ENCODE measurements at places on chromosomes 5 and 9.

DNA sequence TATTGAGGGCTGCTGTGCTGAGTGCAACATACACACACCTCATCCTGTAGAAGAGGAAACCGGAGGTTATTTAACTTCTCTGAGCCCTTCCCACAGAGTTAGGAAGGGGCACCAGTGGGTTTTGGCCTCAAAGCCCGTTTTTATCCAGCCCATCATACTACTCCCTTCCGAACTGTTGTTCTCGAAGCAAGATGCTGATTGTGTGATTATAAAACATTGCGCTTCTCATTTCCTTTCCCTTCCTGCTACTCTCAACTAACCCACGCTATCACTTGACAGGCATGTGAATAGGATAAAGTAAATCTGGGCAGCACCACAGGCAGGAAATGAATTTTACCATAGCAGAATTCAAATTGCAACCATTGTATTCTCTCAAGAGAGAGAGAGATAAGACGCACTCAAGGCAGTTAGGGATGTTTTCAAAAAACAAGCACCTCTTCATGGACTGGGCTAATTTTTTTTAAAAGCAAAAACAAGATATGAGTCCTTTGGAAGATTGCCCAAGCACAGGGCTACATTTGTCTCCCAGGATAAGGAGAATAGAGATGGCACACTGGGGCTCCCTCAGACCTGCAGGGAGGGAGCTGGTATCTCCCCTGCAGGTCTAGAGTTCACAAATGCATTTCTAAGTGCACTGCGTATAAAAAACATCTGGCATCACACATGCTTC, 52.6 kb downstream of the GNA14 start:
- no peak for DNase-seq

- no peak for DNase-seq
Measured at GRCh38 chr5:69498384-69498783, 5.8 kb downstream of the OCLN start.

- peak; percentile 2 for DNase-seq
Measured at GRCh38 chr5:147963948-147964693, 57.8 kb upstream of the C5orf46 start.

DNA sequence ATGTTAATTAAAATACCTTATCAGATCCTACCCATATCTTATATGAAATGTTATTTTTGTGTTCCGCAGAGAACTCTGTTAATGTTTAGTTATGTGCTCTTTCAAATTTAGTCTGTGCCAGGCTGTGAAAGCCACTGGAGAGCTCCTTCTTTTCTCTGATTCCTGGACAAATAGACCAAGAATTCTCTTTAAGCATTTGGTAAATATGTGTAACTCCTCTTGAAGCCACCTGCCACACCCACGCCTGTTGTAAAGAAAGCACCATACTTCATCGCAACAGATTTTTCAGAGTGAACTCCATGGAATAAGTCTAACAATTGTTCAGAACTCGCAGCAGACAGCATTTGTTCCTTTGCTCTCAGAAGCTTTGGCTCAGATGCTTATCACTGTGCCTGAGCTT, 301.1 kb downstream of the FAM170A start:
- no peak for DNase-seq

- no peak for DNase-seq
Measured at GRCh38 chr9:131214876-131215275, 61.4 kb downstream of the FAM78A start.

- DNase-seq: no peak
Measured at GRCh38 chr9:130110596-130111021, 56.9 kb downstream of the GPR107 start.

DNA sequence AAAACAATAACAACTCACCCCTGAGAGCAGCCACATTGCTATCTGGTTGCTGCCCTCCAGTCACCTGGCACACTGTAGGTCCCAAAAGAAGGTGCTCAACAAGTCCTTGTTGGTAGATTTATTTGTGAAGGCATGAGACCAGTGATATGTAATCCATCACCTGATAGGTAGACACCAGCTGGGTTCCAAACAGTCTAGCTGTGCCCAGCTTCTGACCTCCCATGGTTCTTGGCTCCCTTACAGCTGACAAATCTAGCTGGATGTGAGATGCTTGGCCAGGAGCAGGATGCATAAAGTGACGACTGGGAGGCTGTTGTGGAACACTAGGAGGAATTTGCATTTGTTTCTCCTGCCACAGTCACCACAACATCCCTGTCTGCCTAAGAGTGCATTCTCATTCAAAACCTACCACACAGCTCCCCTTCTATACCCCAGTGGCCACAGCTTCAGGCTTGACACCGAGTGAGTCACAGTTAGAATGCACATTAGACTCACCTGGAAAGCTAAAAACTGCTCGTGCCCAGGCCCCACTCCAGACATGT, 7.8 kb upstream of the VLDLR start:
- no peak for DNase-seq

- DNase-seq: no peak
Measured at GRCh38 chr5:166074582-166075481, 2216.6 kb upstream of the WWC1 start.

GRCh38 chr5:157358871-157359270, 92.9 kb downstream of the CYFIP2 start:
- no peak for DNase-seq

DNA sequence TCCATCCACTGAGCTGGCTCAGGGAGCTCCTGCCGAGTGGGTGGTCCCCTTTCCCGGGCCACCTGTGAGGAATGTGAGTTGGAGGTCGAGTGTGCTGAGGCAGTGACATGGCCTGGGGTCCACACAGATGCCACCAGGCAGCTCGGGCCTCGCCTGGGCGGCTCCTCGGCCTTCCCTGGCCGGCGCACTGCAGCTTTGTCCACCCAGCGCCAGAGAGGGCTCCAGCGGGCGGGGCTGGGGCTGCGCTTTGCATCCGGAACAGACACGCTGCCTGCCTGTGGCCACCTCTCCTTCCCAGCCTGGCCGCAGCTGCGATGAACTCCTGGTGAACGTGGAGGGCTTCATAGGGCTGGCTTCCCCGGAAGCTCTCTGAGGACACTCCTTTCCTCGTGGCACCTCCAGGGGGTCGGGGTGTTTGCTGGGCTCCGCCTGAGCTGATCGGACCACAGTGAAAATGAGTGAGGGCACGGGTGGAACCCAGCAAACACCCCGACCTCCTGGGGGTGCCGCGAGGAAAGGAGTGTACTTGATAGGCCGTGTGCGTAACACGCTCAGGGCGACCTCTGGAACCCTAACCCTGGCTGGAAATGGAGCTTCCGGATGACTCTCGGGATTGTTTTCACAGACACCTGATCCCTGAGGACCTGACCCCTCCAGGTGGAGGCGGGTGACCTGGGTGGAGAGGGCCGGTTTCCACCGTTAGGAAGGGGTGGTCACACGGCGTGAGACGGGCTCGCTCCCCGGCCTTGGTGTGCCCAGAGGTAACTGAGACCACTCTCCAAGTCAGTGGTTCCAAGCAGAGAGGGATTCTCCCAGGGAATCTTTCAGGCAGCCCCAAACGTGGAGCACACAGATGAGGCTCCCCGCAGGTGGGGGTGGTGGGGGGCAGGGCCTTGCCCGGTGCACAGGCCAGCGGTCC, 31.8 kb upstream of the RXRA start:
- peak; percentile 51 for DNase-seq

- DNase-seq: no peak
Measured at GRCh38 chr5:96995419-96995818, 59.5 kb downstream of the LNPEP start.

DNA sequence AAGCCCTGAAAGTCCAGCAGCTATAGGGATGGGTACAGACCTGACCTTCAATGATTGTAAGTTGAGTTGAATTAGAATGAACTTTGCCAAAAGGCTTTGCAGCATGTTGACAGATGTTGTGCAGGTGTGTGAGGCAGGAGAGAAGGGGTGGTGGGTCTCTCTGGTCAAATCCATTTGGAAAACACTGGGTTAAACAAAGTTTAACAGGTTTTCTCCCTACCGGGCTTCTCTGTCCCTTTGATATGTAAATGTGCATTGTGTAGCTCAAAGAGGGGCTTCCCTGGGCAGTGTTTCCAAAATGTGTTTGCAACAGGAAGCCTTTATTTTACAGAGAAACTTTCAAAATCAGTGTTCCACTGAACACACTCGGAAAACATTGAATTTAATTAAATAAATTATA, 72.1 kb upstream of the BRINP1 start:
- DNase-seq: no peak

GRCh38 chr5:62741761-62742160, 163.1 kb downstream of the LRRC70 start:
- DNase-seq: no peak

- DNase-seq: no peak
Measured at GRCh38 chr9:91834740-91835139, 115.3 kb downstream of the ROR2 start.

DNA sequence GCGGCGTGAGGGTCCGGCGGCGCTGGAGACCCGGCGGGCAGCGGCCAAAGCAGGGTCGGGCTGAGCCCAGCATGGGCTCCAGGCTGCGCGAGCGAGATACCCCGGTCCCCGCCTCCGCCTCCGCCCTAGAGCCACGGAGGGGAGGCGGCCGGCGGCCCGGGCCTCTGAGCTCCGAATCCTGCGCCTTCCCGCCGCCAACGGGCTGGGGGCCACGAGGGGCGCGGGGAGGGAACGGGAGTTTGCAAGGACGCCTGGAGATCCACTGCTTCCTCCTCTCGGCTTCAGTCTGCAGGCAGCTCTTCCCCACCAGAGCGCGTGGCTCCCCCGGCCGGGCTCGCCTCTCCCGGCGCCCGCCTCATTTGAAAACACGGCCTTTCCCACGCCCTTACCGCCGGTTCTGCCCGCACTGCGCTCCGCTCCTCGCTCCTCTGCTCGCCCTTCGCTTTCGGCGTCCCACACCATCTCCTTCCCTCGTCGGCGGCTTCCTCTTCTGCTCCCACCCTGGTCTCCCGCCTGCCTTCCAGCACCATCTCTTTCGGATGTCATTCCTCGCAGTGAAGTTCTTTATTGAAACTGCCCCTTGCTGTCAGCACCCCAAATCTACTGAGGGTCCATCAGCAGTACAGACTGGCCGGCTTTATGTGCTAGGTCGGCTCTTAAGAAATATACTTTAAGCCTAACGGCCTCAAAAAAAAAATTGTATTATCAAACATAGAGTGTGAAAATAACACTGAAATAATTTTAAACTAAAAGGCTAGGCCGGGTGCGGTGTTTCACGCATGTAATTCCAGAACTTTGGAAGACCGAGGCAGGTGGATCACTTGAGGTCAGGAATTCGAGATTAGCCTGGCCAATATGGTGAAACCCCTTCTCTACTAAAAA, 105.0 kb upstream of the FAM120A start:
- peak; percentile 31 for DNase-seq

DNA sequence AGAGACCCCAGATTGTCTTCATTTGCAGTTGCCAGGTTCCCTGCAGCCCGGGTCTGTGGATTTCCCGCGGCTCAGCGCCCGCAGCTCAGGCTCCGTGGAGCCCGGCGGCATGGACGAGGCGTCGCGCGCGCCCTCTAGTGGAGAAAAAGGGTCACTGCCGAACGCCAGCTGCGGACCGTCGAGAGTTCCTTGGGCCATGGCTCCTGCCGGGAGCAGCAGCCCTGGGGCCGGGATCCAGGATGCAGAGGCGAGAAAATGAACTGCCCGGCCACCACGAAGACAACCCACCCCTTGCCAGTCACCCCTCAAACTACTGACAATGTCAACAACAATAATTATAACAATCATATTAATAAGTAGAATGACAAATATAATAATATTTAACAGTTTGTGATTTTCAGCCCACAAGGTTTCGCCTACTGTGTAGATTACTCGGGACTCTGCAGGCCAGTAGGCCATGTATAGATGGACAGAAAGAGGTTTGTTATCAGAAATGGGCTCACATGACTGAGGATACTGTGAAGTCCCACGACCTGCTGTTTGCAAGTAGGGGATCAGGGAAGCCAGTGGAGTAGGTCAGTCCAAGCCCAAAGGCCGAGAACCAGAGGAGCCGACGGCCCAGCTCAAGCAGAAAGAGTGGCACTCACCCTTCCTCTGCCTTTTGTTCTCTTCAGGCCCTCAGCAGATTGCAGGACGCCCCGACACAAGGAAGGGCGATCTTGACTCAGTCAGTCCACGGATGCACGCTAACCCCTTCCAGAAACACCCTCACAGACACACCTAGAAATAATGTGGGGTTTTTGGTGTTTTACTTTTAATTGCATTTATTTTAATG, 43.1 kb downstream of the BOD1 start:
- DNase-seq: peak; percentile 79

- peak; percentile 21 for DNase-seq
Measured at GRCh38 chr9:83307066-83307724, 231.0 kb downstream of the FRMD3 start.

- DNase-seq: peak; percentile 73
Measured at GRCh38 chr9:128276574-128277270, 646 bp downstream of the SWI5 start.

- no peak for DNase-seq
Measured at GRCh38 chr9:36911601-36912412, 122.3 kb downstream of the PAX5 start.

- no peak for DNase-seq
Measured at GRCh38 chr5:99030906-99031440, 102.2 kb upstream of the CHD1 start.

GRCh38 chr5:179289756-179290385, 55.4 kb downstream of the ADAMTS2 start:
- DNase-seq: no peak

DNA sequence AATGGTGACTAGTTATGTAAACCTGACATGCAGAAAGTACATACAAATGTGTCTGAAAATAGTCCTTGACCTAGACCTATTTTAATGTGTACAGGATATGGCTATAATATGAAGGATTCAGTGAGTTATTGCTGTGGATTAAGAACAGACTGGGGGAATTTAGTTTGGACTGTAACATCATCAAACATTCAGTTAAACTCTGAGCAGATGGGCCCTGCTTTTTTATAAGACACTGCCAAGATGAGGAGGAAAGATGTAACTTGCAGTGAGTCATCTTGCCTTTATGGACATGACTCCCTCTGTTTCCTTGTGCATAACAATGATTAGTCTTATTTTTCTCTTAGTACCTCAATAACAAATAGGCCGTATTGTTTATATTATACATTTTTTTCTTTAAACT, 12.2 kb downstream of the PPP3R2 start:
- peak; percentile 25 for DNase-seq

DNA sequence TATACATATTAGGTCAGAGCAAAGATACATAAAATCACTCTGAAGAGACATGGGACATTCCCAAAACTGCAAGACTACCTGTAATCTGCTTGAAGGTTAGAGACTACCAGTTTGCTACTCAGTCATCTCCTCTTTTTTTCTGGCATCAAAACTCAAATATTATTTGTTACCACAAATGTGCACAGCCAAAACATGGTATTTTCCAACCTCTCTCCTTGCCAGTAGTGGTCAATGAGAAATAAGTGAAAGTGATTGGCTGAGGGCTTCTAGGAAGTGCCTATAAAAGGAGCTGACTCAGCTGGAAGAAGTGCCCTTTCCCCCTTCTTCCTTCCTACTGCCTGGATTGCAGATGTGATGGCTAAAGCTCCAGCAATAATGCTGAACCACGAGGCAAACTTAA, 13.8 kb downstream of the GZMK start:
- DNase-seq: no peak

- no peak for DNase-seq
Measured at GRCh38 chr9:90204128-90204831, 438.3 kb downstream of the DIRAS2 start.

DNA sequence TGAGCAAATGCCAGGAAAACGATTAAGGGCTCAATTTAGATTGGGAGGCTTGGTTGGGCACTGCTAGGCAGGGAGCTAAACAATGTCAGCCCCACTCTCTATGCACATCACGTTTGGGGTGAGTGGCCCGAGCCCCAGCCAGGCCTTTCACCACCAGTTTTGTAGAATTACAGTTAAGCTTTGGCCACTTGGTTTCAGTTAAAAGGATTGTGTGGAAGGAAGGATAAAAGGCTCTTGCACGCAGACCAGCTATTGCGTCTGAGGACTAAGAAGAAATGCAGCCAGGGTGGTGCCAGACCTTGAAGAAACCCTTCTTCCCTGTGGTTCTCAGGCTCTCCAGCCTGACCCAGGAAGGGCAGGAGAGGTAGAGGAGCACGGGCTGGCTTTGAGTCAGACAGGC, 125.3 kb upstream of the SLC44A1 start:
- DNase-seq: no peak
